ENCODE measurements at places on chromosomes 1 and 21.

DNA sequence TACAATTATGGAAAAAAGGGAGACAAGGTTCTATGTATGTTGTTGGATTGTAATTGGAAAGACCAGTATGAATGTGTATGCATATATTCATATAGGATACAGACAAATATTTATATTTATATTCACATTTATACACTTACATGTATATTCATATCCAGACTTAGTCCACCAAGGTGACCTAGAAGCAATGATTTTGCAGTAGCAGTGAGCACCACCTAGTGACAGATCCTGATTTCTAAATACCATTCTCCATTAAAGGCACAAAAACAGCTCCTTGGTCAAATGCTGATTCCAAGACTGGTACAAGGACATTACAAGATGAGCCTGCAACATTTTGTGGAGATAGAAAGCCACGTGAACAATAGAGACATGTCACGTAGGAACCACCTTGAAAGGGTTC is 153.4 kb downstream of the SDCCAG8 start:
- DNase-seq, result no peak

GRCh38 chr1:181351740-181352139 is 131.6 kb upstream of the CACNA1E start:
- DNase-seq, result no peak

DNA sequence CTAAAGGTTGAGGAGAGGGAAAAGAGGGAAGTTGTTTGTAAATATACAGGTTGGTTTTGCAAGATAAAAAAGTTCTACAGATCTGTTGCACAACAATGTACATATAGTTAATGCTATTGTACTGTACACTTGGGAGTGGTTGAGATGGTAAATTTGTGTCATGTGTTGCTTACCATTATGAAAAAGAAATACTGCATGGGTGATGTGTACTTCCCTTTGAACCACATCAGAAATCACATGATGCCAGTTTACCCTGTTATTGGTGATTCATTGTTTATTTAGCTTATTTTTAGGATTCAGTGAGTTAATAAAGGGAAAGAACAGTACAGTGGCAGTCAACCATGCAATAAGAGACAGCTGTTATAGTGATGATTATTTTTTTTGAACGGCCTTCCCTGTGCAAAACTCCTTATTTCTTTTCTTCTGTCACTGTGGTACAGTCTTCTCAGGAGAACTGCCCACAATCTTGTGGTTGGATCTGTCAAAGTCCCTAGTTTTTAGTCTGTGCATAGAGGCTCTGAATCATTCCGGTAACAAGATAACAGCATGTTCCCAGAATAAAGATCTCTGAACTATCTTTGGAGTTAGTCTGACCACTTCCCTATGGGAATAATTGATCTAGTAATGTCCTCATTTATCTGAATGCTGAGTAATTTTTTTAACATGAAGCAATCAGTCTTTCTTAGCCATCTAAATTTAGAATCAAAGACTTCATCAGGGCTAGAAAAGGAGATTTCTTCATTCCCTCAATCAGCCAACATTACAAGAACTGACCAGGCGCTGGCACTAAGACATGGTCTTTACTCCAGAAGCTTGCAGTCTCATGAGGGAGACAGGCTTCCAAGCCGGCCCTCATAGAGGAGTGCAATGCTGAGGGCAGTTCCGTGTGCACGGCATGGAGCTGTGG is 84.2 kb downstream of the SH3GLB1 start:
- no peak for DNase-seq

DNA sequence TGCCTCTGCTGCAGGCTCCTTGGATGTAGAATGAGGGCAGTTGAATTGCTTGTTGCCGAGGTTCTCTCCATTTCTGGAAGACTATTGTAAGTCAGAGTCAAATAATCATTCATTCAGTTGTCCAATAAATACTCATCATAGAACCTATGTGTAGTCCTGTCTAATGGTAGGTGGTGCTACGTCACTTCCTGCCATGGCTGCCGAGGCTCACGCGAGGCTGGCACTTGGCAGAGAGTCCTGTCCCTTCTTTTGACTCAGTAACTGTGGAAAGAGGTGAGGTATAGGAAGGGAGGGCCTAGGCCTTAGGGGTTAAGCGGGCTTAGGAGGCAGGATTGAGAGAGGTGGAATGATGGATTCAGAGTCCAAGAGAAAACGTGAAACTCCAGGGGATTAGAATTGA is 9.7 kb downstream of the ADARB1 start:
- DNase-seq, result no peak

DNA sequence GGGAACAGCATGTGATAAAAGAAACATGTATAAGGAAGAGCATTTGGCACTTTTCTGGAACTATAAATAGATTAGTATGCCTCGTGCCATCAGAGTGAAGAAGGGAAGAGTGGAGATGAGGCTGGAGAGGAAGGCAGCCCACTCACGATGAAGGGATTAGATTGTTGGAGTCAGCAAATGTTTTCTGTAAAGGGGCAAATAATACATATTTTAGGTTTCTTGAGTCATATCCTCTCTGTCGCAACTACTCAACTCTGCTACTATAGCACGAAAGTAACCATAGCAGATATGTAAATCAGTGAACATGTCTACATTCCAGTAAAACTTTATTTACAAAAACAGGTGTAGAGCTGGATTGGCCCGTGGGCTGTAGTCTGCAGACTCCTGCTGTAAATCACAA is 147.8 kb downstream of the TENT5C start:
- no peak for DNase-seq

- no peak for DNase-seq
These were observed 102.6 kb downstream of the CYYR1 start for GRCh38 chr21:26470351-26471098.

- DNase-seq, result no peak
These were observed 29.2 kb downstream of the NEGR1 start for GRCh38 chr1:72253132-72253531.

DNA sequence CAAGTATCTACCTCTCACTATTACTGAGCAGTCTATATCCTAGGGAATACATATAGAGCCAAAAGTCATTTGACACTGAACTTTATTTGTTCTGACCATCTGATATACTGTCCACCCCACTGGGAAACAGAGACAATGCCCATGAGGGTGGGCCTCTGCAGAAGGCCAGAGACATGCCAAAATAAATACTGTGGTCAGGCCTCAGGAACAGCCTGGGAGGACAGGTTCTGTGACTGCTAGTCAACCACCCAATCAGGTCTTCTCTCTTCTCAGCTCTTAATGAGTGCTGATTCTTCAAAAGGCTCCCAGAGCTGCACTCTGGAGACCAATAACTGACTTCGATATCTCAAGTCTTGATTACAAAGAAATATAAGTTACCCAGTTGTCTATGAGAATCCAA is 5.5 kb upstream of the ANKRD35 start:
- no peak for DNase-seq

GRCh38 chr1:230792691-230793462 is 45.7 kb downstream of the CAPN9 start:
- no peak for DNase-seq

DNA sequence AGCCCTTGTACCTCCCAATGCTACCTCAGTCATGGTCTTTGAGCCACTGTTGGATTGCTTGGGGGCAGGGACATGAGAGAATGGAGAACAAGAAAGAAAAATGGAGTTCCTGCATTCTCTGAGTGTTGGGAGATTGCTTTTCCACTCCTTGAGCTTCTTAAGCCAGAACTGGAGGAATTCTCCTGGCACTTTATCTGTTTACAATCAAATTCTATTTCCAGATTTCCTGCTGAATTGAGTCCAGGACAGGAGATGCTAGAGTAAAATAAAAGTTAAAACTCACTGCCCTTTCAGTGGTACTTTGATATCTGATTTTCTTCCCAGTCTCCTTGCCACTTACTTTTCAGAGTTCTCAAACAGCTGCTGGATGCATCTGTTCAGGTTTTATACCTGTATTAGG is 24.4 kb upstream of the DEPDC1 start:
- no peak for DNase-seq

DNA sequence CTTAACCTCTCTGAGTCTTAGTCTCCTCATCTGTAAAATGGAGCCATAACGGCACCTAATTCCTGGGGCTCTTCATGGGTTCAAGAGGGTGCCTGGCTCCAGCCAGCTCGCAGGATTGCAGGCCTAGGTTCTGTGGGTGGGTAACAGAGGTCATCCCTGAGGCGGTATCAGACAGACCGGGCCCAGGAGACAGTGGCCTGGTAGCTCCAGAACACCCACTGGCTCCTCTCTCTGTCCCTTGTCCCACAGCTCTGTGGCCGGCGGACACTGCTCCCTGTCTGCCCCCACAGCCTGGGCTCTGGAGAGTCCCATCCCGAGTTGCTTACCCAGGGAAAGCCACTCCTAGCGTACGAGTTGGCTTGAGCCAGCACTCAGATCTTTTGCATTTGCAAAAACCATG is 150.3 kb downstream of the PEX14 start:
- no peak for DNase-seq

GRCh38 chr1:224749916-224750315 is 133.8 kb downstream of the CNIH3 start:
- no peak for DNase-seq

DNA sequence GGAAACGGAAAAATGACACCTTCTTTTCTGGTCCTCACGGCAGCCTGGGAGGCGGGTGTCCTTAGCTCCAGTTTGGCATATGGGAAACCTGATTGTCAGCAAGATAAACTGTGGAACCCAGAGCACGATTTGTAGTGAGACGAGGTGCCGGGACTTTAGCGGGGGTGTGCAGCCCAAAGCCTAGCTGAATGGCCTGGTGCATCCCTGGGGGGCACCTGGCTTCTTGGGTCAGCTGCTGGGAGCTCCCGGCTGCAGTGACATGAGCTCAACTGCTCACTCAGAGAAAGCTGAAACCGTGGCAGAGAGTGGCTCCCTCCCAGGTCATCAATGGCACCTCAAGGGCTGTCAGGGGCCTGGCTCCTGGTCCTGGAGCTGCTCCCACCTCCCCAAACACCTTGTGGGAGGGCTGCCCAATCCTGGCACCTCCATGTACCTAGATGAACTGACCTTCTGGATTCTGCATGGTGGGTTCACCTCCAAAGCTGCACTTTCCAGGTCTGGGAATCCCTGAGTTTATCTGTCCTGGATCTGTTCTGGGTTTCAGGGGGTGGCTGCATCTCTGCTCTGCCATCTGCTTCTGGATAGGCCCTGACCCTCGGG is 260.5 kb downstream of the MATN1 start:
- no peak for DNase-seq

- DNase-seq, result no peak
These were observed 88.3 kb upstream of the TNFSF4 start for GRCh38 chr1:173295391-173295790.

DNA sequence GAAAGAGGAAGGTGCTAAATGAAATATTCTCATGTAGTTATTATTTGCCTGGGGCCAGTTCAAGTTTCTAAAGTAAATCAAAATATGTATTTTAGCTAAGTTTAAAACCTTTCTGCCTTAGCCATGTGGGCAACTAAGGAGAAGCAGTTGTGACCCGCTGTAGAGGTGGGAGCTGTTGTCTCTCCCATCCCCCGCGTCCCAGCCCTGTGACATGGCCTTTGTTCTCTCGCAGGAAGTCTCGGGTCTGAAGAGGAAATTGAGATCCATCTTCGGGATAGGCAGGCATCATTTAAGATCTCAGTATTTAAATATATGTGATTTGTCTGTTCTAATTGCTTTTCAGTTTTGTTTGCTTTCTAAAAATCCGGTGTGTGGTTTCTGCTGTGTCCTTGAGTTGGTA is 121.5 kb downstream of the CAMTA1 start:
- DNase-seq, result no peak

DNA sequence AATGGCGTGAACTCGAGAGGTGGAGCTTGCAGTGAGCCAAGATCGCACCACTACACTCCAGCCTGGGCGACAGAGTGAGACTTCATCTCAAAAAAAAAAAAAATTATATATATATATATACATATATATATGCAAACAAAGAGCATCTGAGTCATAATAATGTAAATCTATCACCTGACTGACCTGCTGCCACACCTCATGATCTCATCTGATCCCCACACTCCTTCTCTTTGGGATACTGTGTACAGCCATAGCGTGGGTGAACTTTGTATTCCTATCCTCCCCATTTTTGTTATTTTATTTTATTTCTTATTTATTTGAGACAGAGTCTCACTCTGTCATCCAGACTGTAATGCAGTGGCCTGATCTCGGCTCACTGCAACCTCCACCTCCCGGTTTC is 2.6 kb upstream of the HDAC1 start:
- no peak for DNase-seq

DNA sequence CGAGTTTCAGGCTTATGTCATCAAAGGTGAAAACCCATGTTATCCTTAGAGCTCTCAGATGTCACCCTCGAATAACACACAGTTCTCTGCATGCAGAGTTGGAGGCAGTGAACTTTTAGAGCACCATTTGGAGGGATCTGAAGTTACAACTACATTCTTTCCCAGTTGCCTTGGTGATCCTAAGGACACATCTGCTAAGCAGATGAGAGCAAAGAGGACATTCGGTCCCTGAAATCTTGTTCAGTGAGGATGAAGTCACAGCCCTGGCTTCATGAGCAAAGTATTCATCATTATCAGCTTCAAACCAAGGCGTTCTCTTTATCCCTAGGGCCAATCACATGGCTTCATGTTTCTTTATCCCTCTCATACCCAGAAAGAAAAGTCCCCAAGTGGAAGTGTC is 23.1 kb upstream of the MCOLN2 start:
- DNase-seq, result no peak

DNA sequence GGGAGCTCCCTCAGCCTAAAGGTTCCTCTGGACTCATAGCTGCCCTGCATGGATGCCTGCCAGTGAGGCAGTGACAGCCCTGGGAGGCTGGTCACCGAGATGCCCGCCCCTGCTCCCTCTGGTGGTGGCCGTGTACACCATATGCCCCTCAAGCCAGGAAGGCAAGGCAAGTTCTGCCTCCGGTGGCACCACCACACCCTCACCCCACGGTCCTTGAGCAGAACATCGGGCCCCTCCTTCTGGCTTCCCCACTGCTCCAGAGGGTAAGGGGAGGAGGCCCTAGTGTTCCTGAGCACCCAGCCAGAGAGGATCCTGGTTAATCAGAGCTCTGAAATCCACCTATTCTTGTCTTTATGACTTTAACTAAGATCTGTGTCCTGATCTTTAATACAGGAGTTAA is 1.5 kb upstream of the S100A14 start:
- no peak for DNase-seq

- DNase-seq, result no peak
These were observed 858 bp downstream of the LACTBL1 start for GRCh38 chr1:22971611-22972405.
